ENCODE measurements at places on chromosomes 2 and 18.

DNA sequence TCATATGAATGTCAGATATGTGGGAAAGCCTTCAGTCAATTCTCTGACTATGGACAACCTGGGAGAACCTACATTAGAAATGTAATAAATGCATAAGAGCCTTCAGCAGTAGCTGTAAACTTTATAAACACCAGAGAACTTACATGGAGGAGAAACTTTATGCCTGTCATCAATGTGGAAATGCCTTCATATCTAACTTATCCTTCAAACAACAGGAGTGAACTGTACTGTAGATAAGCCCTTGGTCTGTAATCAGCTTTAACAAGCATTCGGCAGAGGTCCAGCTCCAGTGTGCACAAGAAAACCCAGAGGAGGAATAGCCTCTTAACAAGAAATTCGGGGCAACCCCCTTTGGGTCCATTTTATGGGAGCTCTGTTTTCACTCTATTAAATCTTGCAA lies 14.8 kb upstream of the UXS1 start:
- DNase-seq = no peak

GRCh38 chr2:191026377-191026776 lies 12.4 kb upstream of the STAT1 start:
- no peak for DNase-seq

DNA sequence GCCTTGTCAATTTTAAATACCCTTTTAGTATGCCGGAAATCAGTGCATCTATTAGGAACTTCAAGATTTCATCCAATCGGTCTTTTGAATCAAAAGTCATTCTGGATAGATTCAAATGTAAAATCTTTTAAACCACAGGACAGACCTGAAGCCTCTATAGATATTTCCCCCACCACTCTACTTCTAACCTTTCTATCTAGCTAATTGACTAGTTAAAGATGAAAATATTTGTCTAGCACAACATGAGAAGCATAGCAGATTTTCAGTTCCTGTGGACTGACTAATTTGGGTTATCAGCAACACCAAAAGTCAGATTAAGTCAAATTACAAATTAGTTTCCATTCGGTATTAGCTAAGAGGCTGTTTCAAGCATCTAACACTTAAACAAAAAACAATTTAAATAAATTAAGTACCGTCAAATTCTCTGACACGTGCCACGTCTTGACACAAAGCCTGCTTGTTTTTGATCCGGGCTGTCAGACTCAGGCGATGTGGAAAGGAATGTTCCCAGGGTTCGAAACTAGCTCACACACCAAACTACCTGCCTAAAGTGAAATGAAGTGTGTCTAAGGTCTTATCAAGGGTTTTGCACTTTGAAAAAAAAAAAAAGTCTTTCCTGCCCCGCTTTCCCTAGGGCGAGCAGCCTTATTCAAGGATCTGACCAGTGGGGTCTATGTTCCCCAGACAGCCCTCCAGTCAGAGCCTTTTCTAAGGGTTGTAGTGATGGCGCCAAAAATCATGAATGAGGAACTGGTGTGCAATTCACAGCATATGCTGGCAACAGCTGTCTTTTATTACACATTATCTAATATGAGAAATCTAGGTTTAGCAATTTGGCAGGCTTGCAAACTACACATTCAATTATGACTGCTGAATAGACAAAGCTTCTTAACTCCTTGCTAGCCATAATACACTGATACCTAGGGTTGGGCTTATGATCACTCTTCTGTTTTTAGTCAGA lies 4.7 kb downstream of the CYTIP start:
- DNase-seq = peak; percentile 63

DNA sequence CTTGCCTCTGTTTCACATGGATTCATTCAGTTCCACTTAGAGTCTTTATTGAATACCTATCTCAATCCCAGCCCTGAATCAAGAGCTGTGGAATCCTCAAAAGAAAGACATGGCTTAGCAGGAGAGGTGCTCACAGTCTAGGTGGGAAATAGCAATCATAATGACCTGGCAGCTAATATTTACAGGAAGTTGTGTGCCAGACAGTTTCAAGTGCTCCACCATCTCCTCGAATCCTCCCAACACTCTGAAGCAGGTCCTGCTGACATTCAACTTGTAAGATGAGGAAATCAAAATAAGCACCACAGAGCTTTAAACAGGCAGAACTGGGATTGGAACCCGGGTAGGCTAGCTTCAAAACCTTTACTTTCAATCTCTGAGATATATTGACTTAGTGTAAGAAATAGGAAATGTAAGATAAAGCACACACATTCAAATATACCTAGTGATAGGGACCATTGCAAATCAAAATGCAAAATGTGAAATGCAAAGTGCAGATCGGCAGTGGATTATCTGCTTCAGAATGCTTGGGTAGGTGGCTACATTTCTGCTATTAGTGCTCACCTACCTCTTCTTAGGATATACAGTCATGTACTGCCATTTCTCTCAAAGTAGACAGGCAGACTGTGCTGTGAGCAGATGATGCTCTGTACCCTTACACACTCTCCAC lies 182.0 kb downstream of the PRKCE start:
- no peak for DNase-seq

- DNase-seq = peak; percentile 11
Measured at GRCh38 chr18:21997207-21998143, 171.9 kb upstream of the GATA6 start.

GRCh38 chr2:46041434-46041833 lies 255.8 kb upstream of the EPAS1 start:
- DNase-seq = no peak

DNA sequence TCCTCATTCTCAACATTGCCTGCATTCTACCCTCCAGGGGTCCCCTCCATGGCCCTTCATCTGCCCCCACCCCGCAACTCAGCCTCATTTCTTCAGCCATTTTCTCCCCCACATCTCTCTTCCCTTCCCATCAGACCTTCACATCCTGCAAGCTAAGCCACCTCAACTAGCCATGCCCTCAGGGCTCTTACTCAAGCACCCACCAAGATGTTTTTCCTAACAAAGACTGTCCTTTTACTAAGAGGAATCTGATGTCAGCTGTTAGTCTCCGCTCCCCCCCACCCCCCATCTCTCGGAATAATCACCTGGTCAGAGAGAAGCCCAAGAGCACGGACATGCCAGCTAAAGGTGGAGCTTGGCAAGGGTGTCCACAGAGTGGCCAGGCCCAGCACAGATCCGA lies 4.7 kb upstream of the CAPN10 start:
- DNase-seq = no peak

GRCh38 chr2:63242747-63243146 lies 192.1 kb downstream of the OTX1 start:
- DNase-seq = no peak

DNA sequence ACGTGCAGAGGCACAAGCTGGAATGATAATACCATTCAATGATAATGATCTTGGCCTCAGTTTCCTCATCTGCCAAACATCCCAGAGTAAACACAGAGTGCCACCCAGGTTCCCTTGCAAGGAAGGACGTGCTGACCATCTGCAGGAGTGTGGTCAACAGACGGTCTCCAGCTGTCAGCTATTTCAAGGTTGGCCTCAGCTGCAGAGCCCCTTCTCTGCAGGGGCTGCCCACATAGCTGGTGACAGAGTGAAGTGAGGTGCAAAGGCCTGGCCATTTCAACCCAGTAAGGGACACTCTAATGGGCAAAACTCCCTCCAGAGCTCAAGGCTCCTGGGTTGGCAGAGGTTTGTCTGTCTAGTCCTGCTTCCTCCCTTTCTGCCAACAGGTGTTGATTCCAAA lies 8.3 kb upstream of the WNT6 start:
- no peak for DNase-seq

- DNase-seq = no peak
Measured at GRCh38 chr2:146228466-146229058, 1616.3 kb upstream of the ACVR2A start.

GRCh38 chr2:231050018-231050901 lies 6.4 kb upstream of the PSMD1 start:
- DNase-seq = no peak

DNA sequence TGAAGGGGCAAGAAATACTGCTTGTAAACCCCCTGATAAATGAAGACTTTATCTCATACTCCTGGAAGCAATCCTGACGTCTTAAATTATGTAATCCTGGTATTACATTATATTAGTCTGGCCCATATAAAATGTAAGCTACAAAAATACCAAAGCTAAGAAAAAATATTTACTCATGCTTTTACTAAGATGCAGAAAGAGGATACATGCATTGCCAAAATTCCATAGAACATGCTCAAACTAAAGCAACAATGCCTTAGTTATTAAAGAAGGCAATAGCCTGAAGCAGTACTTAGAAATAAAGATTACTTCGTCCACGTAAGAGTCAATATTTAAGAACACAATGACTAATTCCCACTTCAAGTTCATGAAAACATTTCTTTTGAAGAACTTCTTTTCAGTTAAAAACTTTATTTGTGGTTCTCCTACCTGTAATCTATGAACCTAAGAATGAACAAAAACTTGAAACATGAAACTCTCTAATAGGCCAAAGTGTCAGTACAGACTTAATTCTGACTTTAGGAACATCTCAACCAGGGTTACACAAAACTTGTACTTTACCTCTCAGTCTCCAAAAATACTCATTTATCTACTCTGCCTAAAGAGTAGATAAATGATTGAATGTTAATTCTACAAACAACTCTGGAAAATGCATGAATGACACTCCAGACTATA lies 117.3 kb downstream of the THADA start:
- no peak for DNase-seq

DNA sequence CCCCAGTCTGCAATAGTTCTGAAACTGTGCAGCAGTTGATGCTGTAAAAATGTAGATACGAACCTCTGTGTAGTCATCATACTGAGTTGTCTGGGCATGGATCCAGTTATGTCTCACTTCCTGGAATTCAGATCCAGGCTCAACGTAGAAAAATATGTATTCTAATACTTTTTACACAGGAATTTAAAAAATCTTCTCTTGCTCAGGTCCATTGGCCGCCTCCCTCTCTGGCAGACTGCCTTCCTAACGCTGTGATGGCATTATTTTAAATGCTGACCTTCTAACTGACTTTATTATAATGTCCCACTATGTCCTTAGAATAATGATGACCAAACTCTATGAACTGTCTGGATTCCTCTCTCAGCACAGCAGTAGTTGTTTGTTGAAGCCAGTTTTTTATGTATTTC lies 119.6 kb downstream of the FEZ2 start:
- DNase-seq = peak; percentile 69

DNA sequence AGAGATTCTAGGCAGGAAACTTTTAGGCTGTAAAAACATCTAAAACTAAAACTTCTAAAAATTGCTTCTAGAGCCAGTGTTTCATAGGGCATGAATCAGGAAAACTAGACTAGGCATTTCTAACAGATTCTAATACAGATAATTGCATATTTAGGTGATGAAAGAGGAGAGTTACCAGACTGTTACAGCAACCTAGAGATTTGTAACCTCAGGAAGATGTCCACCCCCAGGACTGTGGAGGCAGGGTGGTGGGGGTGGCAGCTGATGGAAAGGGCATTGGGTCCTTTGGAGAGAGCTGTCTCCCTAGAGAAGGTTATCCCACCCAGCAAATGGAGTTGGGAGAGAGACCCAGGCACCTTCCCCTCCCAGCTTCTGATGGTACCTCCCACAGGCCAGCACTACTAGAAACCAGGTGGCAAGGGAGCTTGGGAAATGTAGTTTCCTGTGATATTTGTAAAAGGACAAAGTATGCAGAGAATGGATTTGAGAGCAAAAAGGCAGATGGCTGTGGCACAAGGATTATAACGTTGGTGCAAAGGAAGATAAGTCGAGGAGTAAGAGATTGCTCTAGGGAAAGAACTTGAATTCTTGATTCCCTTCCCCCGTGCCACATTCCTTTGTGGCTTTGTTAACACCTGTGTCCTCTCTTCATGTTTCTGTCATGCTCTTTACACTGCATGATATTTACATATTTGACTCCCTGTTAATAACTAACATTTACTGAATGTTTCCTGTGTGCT lies 75.6 kb upstream of the MGAT5 start:
- DNase-seq = no peak

DNA sequence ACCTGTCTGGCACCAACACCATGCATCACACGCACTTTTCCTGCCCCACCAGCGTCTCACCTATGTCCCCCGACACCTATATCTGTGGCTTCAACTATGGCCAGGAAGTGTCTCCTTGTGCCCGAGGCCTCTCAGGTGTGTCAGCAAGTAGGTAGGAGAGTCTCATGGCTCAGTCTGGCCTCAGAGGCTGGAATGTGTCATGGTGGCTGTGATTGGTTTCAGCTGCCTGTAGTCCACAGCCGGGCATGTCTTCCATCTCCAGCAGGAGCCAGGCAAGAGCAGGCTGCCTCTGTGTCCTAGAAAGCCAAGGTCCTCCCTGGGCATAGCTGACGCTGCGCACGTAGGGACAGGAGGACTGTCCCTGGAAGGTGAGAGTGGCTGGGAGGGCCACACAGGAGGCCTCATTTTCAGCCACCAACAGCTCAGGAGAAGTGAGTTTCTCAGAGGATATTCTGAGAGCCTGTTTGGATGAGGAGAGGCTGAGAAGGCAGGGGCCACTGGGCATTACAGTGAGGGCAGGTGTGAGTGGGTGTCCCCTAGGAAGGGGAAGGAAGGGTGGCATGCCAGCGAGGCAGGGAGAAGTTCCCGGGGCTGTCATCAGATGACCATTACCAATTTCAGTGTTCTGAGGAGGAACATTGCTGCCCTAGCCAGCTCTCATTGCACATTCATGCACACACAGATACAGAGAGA lies 47.2 kb downstream of the SDC1 start:
- DNase-seq = no peak

DNA sequence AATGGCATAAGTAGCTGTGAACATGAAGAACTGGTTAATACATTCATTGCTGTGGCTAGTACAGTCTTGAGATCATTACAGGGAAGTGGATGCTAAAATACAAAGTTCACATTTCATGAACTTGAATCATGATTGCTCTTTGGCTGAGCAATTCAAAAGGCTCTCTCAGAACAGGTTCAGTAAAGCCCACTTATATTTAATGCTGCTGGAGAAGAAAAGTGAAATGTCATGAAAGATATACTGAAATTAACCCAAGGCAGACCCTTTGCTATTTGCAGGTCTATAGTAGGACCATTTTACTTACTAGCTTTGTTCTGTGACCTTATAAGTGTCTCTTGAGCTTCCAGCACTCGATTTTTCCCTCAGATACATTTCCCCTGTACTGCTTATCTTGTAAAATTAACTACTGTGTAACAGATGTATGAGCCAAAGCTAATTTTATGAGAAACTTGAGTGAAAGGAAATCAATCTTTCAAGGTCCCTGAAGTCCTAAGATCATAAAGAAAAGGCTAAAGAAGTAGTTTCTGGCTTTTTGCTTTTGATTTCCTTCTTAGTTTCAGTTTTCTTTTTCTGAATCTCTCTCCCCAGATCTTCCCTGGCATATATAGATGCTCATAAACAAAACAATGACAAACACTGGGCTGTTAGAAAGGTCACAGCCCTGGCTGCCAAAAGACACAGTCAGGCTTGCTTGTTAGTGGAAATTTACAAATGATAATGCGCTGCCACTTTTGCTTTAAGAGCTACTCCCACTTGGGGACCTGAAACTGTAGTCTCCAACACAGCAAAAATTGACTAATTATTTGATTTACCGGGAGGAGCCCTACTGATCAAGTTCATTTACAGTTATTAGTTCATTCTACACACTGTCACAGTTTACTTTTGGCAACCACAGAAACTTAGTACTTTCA lies 132.7 kb upstream of the XPO1 start:
- no peak for DNase-seq
